Left forelimb (tissue), 1 donor: ENCODE measurements at places on chromosomes 5 and 9.

- no peak for DNase-seq
Observed at GRCh38 chr5:158746979-158747378, 352.7 kb downstream of the EBF1 start.

GRCh38 chr9:13750061-13750460, 470.6 kb upstream of the MPDZ start:
- DNase-seq, result no peak

GRCh38 chr5:96788112-96788749, 19.5 kb downstream of the ERAP1 start:
- DNase-seq, result no peak

- no peak for DNase-seq
Observed at GRCh38 chr9:1536522-1537170, 478.5 kb upstream of the SMARCA2 start.

DNA sequence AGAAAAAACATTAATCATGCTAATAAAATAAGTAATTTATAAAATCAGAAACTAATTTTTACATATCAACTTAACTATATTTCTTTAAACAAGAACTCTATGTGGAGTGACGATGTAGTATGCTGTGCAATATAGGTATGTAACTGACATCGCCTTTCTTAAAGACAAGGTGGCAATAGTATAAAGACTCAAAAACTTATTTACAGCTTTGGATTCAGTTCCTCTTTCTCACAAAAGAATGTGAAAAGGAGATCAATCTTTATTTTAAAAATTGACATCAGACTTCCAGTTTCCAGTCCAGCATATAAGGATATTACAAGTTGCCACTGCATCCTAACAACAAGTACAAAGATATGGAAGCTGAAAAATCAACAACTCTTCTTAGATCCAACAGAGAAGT, 260.3 kb downstream of the TRIM36 start:
- no peak for DNase-seq

- DNase-seq, result no peak
Observed at GRCh38 chr5:117487556-117487955, 912.9 kb upstream of the SEMA6A start.

- no peak for DNase-seq
Observed at GRCh38 chr5:150522504-150523414, 14.8 kb downstream of the NDST1 start.
